Omental fat pad (tissue), 4 donors: ENCODE measurements at places on chromosomes 12 and 14. TPM values are rescaled to one million over a fixed set of nuclear protein-coding genes. Genes with fewer than 3 reads are reported as not detected.

- no peak for DNase-seq
These were observed 79.9 kb downstream of the CHGA start for GRCh38 chr14:93002851-93003298.

- DNase-seq, result no peak
These were observed 21.8 kb downstream of the PLXNC1 start for GRCh38 chr12:94169966-94170689.

AKAP6 gene
- total RNA-seq, result 3.3 TPM

DNAI7 gene
- 0.56 TPM for total RNA-seq

DNA sequence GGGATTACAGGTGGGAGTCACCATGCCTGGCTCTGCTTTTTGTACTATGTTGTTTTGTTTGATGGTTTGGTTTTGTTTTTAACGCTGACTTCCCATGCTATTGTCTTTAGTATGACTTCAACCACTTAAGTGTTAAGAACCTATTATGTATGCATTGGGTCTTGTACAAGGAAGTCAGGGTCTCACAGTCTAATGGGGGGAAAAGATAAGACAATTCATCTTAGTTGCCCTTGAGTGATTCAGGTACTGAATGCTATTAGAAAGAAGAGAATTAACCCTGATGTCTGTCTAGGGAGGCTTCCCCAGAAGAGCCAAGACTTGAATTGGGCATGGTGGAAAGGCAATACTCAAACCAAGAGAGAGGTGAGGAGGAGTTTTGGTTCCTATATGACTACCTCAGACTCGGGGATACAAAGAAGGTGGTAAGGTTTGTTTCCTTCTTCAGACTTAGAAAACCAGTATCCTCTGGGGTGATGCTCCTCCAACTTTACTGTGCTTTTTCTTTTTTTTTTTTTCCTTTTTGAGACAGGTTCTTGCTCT, 64.6 kb downstream of the SUSD6 start:
- no peak for DNase-seq

DNA sequence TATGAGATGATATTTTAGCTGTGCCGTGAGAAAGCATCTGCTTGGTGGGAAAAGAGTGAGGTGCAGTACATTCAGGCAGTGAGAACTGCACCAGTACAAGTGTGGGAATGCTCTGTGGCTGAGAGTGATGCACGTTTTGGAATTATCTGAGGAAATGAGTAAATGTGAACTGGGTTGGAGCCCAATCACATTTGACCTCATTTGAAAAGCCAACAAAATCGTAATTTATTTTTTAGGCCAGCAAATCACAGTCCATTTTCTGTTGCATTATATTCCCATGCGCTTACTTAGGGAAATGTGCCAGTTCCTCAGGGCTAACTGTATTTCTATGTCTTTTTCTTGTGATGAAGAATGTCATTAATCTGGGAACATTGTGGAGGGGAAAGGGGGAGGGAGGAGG, 77.3 kb downstream of the SNAPC1 start:
- DNase-seq, result no peak

- no peak for DNase-seq
These were observed 703.6 kb upstream of the FLRT2 start for GRCh38 chr14:84826294-84826693.

DNA sequence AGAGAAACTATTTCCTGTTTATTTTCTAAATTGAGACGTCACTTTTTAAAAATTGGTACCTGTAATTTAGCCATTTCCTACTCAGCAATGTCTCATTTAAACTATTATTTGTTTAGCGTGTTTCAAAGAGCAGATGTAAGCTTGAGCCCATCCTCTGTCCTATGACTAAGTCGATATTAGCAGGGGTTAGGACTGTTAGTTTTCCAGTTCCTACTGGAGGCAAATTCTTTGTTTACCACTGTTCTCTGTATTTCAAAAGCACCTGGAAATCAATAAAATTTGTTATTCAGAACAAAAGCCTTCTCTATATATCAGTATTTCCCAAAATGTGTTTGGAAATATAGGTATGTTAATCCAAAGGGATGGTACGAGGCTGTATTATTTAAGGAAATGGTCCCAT, 42.4 kb downstream of the MDM2 start:
- no peak for DNase-seq

DNA sequence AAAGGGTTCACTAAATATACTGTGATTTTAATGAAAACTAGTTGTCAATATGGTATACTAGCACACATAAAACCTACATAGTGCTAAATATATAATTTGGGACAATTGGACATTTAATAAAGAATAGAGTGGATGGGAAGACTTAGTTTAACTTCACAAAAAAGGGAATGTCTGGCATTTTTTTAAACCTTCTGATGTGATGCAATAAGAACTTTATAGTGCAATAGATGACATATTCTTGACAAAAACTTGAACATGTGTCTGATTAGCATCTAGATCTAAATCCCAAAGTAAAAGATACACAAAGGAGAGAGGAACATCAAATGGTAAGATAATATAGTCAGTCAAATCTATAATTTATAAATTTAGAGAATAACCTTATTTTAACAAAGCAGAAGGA, 488.3 kb upstream of the SYT1 start:
- no peak for DNase-seq

GRCh38 chr12:123369229-123369628, 4.6 kb upstream of the SBNO1 start:
- no peak for DNase-seq

GRCh38 chr14:23483236-23483854, 13.8 kb downstream of the NGDN start:
- DNase-seq, result no peak

PTPRO gene
- 2.1 TPM for total RNA-seq

- DNase-seq, result no peak
These were observed 1042.2 kb downstream of the BCL11B start for GRCh38 chr14:98229656-98230366.
